ENCODE measurements at places on chromosomes 5 and 9. TPM values are rescaled to one million over a fixed set of nuclear protein-coding genes. Genes with fewer than 3 reads are reported as not detected.

DNA sequence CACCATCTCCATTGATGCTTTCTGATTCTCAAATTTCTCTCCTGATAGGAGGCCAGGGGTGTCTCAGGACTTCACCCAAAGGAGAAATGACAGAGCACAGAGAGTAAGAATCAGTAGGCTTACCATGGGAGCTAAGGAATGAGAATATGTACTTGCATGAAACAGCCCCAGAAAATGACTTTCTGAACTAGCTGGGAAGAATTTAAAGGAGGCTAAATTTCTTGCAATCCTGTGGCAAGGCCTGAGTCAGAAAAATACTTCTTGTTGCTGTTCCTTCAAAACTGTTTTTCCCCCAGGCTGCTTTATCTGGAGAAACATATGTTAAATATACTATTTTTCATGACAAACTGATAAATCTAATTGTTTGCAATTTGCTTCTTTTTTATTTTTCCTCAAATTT is 53.4 kb upstream of the FBXL7 start:
- no peaks in the 10 kb centered on the region for H3K27me3 ChIP-seq
- no peak for DNase-seq
- no peak overlapping the region for H3K4me3 ChIP-seq
- no peak overlapping the region for H3K27ac ChIP-seq

Gene TAF11L13
- total RNA-seq, result not detected

DNA sequence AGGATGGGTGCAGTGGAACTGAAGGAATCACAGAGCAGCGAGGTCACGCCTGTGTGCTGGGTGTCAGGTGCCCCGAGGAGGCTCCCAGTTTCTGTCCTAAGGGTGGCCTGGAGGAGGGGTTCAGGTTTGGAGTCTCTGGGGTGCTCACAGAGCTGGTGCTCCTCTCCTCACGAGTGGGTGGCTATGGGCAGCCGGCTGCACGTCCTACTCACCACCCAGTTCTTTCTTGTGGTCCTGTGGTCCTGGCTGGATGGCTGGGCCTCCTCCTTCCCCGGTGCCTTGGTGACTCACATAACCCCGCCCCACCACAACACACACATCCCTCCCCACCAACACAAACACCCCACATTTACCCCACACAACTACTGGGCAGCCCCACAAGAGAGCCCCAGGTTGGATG is 9.9 kb upstream of the PTGS1 start:
- no peak for DNase-seq
- no peak overlapping the region for H3K4me3 ChIP-seq
- no peak overlapping the region for H3K27ac ChIP-seq
- no peaks in the 10 kb centered on the region for H3K4me1 ChIP-seq
- peaks cover 2% of the 10 kb centered on the region for H3K36me3 ChIP-seq

GRCh38 chr9:101567725-101568350 is 26.9 kb downstream of the PPP3R2 start:
- no peak overlapping the region for H3K27ac ChIP-seq
- no peak overlapping the region for H3K4me3 ChIP-seq
- DNase-seq, result no peak
- peaks cover 18% of the 10 kb centered on the region for H3K36me3 ChIP-seq
- peaks cover 9% of the 10 kb centered on the region for H3K4me1 ChIP-seq

- no peak for DNase-seq
- H3K36me3 ChIP-seq, result no peaks in the 10 kb centered on the region
- H3K4me3 ChIP-seq, result no peak overlapping the region
- H3K27ac ChIP-seq, result no peak overlapping the region
Observed at GRCh38 chr9:75483636-75484035, 395.3 kb downstream of the OSTF1 start.

- H3K4me3 ChIP-seq, result no peak overlapping the region
- H3K36me3 ChIP-seq, result no peaks in the 10 kb centered on the region
- no peak overlapping the region for H3K27ac ChIP-seq
- no peaks in the 10 kb centered on the region for H3K4me1 ChIP-seq
- no peak for DNase-seq
- no peaks in the 10 kb centered on the region for H3K27me3 ChIP-seq
Observed at GRCh38 chr5:17917465-17917864, 283.2 kb downstream of the TAF11L14 start.

GRCh38 chr5:34496701-34497469 is 159.2 kb upstream of the RAI14 start:
- peaks cover 20% of the 10 kb centered on the region for H3K4me1 ChIP-seq
- H3K27me3 ChIP-seq, result no peaks in the 10 kb centered on the region
- H3K4me3 ChIP-seq, result no peak overlapping the region

GRCh38 chr5:143024228-143024920 is 254.2 kb downstream of the ARHGAP26 start:
- H3K4me3 ChIP-seq, result no peak overlapping the region
- peaks cover 13% of the 10 kb centered on the region for H3K4me1 ChIP-seq
- H3K36me3 ChIP-seq, result no peaks in the 10 kb centered on the region
- no peak for DNase-seq

GRCh38 chr9:73451003-73451402 is 299.3 kb downstream of the ANXA1 start:
- no peak overlapping the region for H3K27ac ChIP-seq
- no peaks in the 10 kb centered on the region for H3K4me1 ChIP-seq
- H3K36me3 ChIP-seq, result no peaks in the 10 kb centered on the region
- H3K4me3 ChIP-seq, result no peak overlapping the region

Gene WWC1
- total RNA-seq, result 62.3 TPM

GRCh38 chr5:5252106-5252505 is 112.0 kb downstream of the ADAMTS16 start:
- peaks cover 57% of the 10 kb centered on the region for H3K36me3 ChIP-seq
- H3K27ac ChIP-seq, result no peak overlapping the region
- H3K4me1 ChIP-seq, result no peaks in the 10 kb centered on the region
- H3K4me3 ChIP-seq, result no peak overlapping the region
- no peak for DNase-seq

Gene PCDHGA5
- total RNA-seq, result 0.71 TPM

DNA sequence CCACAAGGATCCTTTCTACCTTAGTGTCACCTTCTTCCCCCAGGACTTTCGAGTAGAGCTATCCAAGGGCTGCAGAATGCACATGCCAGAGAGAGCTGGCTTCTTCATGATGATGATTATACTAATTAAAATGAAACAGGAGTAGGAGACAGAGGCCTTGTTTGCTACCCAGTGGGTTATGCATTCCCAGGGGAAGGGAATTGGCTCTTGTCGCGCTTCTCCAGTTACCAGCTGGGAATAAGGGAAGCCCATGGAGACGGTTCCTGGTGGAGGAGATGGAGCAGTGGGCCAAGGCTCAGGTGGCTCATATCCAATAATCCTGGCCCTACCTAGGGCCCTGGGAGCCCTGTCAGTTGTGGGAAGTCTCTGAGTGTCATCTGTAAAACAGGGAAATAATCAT is 65.1 kb downstream of the WWC1 start:
- H3K4me1 ChIP-seq, result peaks cover 36% of the 10 kb centered on the region
- peak overlapping the region; percentile 1 for H3K27ac ChIP-seq
- no peaks in the 10 kb centered on the region for H3K36me3 ChIP-seq
- no peaks in the 10 kb centered on the region for H3K27me3 ChIP-seq
- no peak for DNase-seq
- H3K4me3 ChIP-seq, result no peak overlapping the region

Gene UGT3A1
- total RNA-seq, result 5.2 TPM

GRCh38 chr5:57495285-57496086 is 12.9 kb upstream of the ACTBL2 start:
- peaks cover 3% of the 10 kb centered on the region for H3K4me1 ChIP-seq
- DNase-seq, result no peak
- no peaks in the 10 kb centered on the region for H3K36me3 ChIP-seq
- peaks cover 13% of the 10 kb centered on the region for H3K27me3 ChIP-seq
- no peak overlapping the region for H3K27ac ChIP-seq

Gene IRX4
- not detected for total RNA-seq

Gene S100Z
- 1.2 TPM for total RNA-seq

DNA sequence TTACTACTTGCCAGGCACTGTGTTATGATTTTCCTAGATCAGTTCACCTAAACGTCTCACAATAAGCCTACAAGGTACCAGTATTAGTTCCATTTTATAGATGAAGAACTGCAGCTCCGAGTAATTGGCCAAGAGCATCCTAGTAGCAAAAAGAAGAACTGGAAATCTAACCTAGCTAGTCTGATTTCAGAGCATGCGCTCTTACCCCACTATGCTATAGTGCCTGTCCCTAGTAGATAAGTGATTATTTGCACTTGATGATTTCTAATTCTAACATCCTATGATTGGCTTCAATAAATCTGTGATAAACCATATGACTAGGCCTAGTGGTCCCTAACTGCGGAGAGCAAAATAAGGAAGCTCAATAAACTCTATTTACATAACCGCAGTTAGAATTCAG is 7.1 kb upstream of the PLAC8L1 start:
- H3K36me3 ChIP-seq, result peaks cover 13% of the 10 kb centered on the region
- no peak for DNase-seq
- H3K4me3 ChIP-seq, result no peak overlapping the region
- H3K4me1 ChIP-seq, result no peaks in the 10 kb centered on the region
- H3K27ac ChIP-seq, result no peak overlapping the region

GRCh38 chr9:107759009-107759822 is 269.6 kb upstream of the KLF4 start:
- DNase-seq, result no peak
- H3K4me1 ChIP-seq, result no peaks in the 10 kb centered on the region
- H3K27me3 ChIP-seq, result peaks cover 84% of the 10 kb centered on the region
- no peak overlapping the region for H3K27ac ChIP-seq
- H3K36me3 ChIP-seq, result peaks cover 3% of the 10 kb centered on the region

DNA sequence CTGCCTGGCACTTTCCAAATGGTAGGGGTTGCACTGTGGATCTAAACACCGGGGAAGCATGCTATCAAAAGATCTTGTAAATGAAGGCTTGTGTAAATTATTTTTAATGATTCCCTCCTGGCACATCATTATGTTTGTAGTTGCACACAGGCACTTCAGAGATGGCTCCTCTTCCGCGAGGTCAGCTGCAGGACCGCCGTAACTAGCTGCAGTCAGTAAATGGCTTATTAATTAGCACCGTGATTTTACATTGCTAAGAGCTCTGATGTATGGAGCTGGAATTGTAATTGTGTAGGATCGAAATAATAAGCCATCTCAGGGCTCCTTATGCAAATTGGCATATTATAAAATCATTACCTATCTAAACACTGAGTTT is 397.6 kb upstream of the IRX1 start:
- peaks cover 9% of the 10 kb centered on the region for H3K4me1 ChIP-seq
- no peak overlapping the region for H3K27ac ChIP-seq
- H3K4me3 ChIP-seq, result peak overlapping the region; percentile 62
- H3K36me3 ChIP-seq, result no peaks in the 10 kb centered on the region
- H3K27me3 ChIP-seq, result peaks cover 84% of the 10 kb centered on the region

DNA sequence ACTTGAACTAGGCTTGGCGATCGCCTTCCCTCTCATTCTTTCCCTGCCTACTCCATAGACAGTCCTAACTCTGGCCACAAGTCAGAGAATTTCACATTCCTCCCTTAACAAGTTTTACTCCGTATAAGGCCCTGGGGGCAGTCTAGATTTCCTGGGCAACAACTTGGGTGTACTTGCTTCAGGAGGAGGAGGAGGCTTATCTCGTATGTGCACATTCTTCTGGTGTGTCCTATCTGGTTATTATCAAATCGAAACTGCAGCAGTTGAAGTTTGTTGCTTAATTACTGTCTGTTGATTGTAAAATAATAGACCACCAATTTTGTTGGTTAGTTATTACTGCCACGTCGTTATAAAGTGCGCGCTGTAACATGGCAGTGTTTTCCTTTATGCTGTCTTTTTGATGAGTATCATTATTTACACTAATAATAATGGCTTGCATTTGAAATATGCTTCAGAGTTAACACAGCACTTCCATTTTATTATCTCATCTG is 42.0 kb downstream of the PIP5K1B start:
- DNase-seq, result no peak
- H3K27me3 ChIP-seq, result no peaks in the 10 kb centered on the region
- no peaks in the 10 kb centered on the region for H3K36me3 ChIP-seq

Gene POU5F2
- total RNA-seq, result 1.1 TPM

Gene ANKRD31
- total RNA-seq, result 0.55 TPM

GRCh38 chr9:20015427-20015931 is 226.6 kb upstream of the SLC24A2 start:
- no peak overlapping the region for H3K27ac ChIP-seq
- H3K27me3 ChIP-seq, result no peaks in the 10 kb centered on the region
- no peak for DNase-seq
- H3K36me3 ChIP-seq, result peaks cover 3% of the 10 kb centered on the region
- H3K4me1 ChIP-seq, result no peaks in the 10 kb centered on the region
- no peak overlapping the region for H3K4me3 ChIP-seq

DNA sequence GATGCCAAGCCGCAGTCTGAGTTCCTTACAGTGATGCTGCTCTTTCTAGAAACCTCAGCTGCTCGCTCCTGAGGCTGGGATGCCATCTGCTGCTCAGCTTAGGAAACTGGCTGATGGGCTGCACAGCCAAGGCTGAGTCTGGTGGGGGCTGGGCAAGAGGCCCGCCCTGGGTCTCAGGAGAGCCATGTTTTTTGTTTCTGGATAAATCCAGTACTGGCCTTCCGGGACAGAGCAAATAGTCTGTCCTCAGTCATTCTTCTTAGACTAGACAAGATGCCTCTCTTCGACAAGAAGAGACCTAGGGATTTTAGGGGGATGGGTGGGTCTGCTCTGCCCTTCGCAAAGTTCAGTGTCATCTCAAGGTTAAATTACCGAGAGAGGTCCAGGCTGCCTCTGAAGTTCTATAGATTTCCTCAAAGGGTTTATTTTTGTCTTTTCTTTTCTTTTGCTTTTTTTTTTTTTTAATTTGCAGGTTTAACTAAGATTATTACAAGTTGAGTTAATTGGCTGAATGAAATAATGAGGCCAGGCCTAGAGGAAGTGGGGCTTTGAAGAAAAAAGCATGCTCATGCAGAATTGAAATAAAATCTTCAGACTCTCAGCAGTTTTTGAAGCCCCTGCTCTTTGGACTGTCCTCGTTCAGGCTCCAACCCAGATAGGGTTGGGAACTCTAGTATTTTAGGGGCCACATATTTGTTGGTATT is 30.6 kb upstream of the MATR3 start:
- DNase-seq, result peak; percentile 60
- H3K4me1 ChIP-seq, result no peaks in the 10 kb centered on the region
- H3K27ac ChIP-seq, result no peak overlapping the region

Gene ACOT12
- total RNA-seq, result not detected

GRCh38 chr5:35458824-35459207 is 158.8 kb upstream of the SPEF2 start:
- no peak overlapping the region for H3K27ac ChIP-seq
- no peaks in the 10 kb centered on the region for H3K4me1 ChIP-seq
- no peak for DNase-seq
- no peaks in the 10 kb centered on the region for H3K27me3 ChIP-seq
- H3K36me3 ChIP-seq, result peaks cover 1% of the 10 kb centered on the region

- no peak for DNase-seq
- no peak overlapping the region for H3K27ac ChIP-seq
- H3K4me3 ChIP-seq, result no peak overlapping the region
Observed at GRCh38 chr5:33725806-33726205, 166.0 kb downstream of the ADAMTS12 start.

Gene LHX3
- total RNA-seq, result not detected

Gene GAPVD1
- total RNA-seq, result 46.0 TPM

Gene GPR151
- not detected for total RNA-seq

Gene PIP5KL1
- 3.4 TPM for total RNA-seq

Gene NR2F1
- 35.4 TPM for total RNA-seq

Gene OGN
- total RNA-seq, result not detected

- no peak overlapping the region for H3K4me3 ChIP-seq
- peaks cover 12% of the 10 kb centered on the region for H3K36me3 ChIP-seq
- H3K4me1 ChIP-seq, result peaks cover 24% of the 10 kb centered on the region
- H3K27me3 ChIP-seq, result no peaks in the 10 kb centered on the region
- no peak overlapping the region for H3K27ac ChIP-seq
Observed at GRCh38 chr9:37975639-37976038, 71.7 kb upstream of the SLC25A51 start.

All from progenitor cell of endocrine pancreas (in vitro differentiated cells).